ENCODE measurements at places on chromosomes 1 and 21.
A peak's percentile ranks its signal among the peaks of the same experiment; 100 is the strongest.

DNA sequence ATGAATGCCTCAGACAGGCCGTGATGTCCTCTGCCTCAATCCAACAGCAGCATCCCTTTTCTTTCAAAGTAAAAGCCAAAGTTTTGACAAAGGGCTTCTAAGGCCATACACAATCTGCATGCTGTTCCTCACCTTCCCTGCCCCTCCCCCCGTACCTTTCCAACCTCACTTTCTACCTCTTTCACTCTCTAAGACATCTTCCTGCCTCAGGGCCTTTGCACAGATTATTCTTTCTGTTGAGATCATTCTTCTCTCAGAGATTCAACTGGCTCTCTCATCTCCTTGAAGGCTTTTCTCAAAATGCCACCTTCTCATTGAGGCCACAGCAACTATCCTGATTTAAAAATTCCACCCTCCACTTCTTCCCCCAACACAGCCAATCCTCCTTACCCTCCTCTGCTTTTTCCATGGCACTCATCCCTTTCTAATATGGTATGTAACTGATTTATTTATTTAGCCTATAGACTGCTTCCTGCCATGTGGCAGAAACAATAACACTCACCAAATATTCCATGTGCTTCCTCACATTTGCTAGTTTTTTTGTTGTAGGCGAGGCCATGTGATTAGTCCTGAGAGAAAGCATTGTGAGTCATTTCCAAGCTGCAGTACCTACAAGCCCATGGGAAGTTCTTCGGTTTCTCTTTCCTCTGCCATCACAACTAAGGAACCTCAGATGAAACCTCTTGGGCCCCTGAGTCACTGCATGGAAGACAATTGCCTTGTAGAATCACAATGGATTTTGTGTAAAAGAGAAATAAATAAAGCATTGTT lies 58.7 kb upstream of the GADD45A start:
- no peak for DNase-seq

DNA sequence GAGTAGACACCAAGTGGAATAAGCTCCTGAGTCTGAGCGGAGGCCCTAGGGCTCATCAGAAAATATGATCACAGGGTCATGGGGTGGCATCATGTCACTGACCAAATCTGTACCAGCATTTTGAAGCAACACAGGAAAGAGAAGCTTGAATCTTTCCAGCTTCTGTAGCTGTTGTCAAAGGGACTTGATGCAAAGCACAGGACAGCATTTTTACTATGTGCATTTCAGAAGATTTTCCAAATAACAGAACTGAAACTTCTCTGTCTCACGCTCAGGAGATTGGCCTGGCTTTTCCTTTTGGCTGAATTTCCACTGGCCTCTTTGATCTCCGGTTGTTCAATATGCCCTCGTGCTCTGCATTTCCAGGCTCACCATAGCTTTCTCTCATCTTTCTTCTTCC lies 127.2 kb upstream of the ATP1B1 start:
- no peak for DNase-seq

GRCh38 chr21:43881283-43881682 lies 16.3 kb downstream of the AGPAT3 start:
- DNase-seq: peak; percentile 50

- peak; percentile 21 for DNase-seq
Measured at GRCh38 chr1:200473698-200474371, 64.0 kb upstream of the ZNF281 start.

GRCh38 chr1:34312359-34312758 lies 135.7 kb downstream of the C1orf94 start:
- no peak for DNase-seq

- DNase-seq: no peak
Measured at GRCh38 chr1:177857285-177857684, 112.6 kb downstream of the SEC16B start.

DNA sequence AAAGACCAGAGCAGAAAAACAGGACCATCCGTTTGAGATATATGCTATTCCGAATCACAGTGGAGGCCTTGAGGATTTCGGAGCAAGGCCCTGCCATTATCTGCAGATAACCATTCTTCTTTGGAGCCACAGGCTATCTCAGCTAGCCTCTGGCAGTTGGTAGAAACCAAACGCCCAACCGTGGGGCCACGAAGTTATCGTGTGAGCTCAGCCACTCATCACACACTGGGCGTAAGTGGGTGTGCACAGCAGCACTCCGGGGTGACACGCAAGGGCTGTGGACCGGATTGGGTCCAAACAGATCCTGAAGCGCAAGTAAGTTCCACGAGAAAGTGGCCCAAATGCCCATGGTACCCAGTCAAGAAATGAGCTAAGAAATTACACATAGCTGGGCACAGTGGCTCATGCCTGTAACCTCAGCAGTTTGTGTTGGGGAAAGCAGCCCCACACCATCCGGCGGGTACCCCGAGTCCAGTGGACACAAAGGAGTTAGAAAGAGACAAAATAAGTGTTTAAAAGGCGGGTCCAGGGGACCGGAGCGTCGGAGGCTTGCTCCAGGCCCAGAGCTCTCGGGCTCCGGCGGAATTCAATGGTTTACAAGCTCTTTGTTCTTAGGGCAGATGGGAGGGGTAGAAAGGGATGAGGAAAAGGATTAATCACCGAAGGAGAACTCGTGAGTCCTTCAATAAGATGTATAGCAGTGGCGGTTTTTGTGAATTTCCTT lies 130.6 kb downstream of the LIPI start:
- no peak for DNase-seq

- DNase-seq: no peak
Measured at GRCh38 chr1:217311766-217312165, 319.1 kb downstream of the GPATCH2 start.

DNA sequence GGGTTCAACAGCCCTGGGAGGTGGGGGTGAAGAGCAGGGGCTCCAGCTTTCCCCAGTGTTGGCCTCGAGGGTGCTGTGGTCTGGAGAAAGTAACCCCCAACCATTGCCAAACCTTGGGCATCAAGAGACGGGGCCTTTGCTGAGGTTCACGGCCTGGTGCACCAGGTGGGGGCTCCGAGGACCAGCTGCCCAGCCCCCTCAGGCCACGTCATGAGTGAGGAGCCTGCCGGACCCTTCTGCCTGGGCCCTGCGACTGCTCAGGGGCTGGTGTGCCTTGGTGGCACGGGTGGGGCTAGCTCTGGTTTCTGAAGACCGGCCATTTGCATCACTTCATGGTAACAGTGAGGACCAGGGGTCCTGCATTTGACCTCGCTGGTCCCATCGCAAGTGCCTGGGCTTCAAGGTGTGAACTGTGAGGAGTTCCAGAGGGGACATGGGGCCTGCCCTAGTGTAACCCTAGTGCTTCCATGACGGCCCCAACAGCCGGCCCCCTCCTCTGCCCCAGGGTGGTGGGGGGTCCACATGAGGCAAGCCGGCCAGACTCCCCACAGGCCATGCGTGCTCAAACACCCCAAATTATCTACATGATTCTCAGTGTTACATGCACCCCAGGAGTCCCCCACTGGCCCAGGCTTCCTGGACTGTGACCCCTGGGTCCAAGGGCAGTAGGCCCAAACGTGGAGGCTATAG lies 13.5 kb downstream of the MORN1 start:
- DNase-seq: no peak

- DNase-seq: no peak
Measured at GRCh38 chr21:16312321-16312720, 582.5 kb downstream of the USP25 start.

GRCh38 chr1:157995583-157996169 lies 2.2 kb downstream of the KIRREL1 start:
- DNase-seq: no peak

GRCh38 chr21:45534636-45535331 lies 7.5 kb downstream of the SLC19A1 start:
- DNase-seq: no peak
